ENCODE measurements at places on chromosomes 12 and 14.

- DNase-seq: no peak
- H3K27ac ChIP-seq: no peak overlapping the region
- peaks cover 37% of the 10 kb centered on the region for H3K4me1 ChIP-seq
Measured at GRCh38 chr14:32933629-32934072, 5.0 kb upstream of the NPAS3 start.

- H3K36me3 ChIP-seq: no peaks in the 10 kb centered on the region
- H3K27me3 ChIP-seq: no peaks in the 10 kb centered on the region
Measured at GRCh38 chr12:114311974-114312373, 94.0 kb downstream of the TBX5 start.

GRCh38 chr14:49863487-49864281 is 11.1 kb upstream of the NEMF start:
- H3K36me3 ChIP-seq: no peaks in the 10 kb centered on the region
- no peak for DNase-seq
- no peaks in the 10 kb centered on the region for H3K27me3 ChIP-seq
- H3K4me3 ChIP-seq: peak overlapping the region; percentile 83

DNA sequence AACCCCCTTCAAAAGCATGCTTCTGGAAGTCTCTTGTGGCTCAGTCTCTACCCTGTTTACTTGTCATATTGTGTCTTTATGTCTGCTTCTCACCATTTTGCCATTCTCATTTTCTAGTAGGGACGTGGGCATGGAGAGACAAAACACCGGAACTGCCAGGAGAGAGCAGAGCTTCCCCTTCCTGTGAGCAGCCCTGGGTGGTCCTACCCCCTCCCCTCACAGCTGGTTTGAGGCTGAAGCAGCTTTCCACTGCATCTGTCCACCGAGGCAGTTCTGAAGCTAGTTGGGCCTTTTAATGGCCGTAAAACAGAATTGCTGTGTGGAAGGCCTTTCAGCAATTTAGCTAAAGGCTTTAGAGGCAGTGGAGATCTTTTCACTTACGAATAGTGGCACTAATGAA is 77.0 kb downstream of the PELI2 start:
- no peak overlapping the region for H3K4me3 ChIP-seq
- H3K36me3 ChIP-seq: no peaks in the 10 kb centered on the region
- no peak overlapping the region for H3K27ac ChIP-seq

DNA sequence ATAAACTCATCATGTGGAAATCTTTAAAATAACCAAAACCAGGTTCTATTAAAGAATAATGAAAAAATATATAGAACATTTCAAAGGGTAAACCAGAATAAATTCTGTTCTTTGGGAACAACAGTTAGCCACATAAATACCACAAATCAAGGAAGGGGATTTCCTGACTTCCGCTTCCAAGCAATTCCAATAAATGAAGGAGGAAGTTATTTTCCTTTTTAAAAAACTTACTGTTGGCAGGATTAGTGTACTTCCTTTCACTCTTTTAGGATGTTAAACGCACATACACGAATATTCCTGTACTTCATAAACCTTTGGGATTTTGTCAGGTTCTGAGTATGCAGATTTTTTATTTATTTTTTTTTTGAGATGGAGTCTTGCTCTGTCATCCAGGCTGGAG is 13.7 kb upstream of the LIMA1 start:
- no peaks in the 10 kb centered on the region for H3K27me3 ChIP-seq
- H3K27ac ChIP-seq: peak overlapping the region; percentile 73
- no peak for DNase-seq

DNA sequence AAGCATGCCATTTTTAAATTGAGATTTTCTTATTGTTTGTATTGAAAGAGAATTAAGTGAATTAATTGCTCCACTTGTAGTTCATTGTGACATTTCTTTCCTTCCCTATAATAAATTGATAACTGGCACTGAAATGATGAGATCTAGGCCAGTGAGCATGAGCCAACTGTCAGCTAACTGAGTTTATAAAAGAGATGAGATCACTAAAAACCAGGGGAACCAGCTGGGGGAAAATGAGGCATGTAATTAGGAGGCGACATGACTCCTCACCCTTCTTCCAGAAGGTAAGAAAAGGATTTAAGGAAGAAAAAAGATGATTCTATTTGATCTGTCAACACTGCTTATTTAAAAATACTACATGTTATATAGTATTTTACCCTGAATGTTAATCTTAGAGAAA is 104.5 kb upstream of the DNM1L start:
- H3K27ac ChIP-seq: no peak overlapping the region
- H3K4me3 ChIP-seq: no peak overlapping the region
- H3K36me3 ChIP-seq: peaks cover 23% of the 10 kb centered on the region
- no peak for DNase-seq
- H3K27me3 ChIP-seq: no peaks in the 10 kb centered on the region

DNA sequence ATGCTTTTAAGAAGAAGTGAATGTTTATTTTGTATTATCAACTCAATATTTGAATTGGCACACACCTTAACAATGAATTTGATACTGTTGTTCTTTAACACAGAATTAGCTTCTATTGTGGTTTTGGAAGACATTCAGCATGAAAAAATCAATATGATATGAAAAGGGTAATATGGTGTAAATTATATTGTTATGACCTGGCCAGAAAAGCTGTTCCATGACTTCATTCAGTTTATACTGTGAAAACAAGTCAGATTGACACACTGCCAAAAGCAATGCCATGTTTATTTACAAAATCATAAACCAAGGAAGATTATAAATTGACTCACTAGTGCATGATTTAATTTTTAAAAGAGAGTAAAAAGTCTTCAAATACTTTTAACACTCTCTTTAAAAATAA is 851.4 kb upstream of the SEL1L start:
- H3K4me3 ChIP-seq: no peak overlapping the region
- no peak overlapping the region for H3K27ac ChIP-seq
- no peaks in the 10 kb centered on the region for H3K36me3 ChIP-seq
- DNase-seq: no peak
- H3K27me3 ChIP-seq: no peaks in the 10 kb centered on the region

DNA sequence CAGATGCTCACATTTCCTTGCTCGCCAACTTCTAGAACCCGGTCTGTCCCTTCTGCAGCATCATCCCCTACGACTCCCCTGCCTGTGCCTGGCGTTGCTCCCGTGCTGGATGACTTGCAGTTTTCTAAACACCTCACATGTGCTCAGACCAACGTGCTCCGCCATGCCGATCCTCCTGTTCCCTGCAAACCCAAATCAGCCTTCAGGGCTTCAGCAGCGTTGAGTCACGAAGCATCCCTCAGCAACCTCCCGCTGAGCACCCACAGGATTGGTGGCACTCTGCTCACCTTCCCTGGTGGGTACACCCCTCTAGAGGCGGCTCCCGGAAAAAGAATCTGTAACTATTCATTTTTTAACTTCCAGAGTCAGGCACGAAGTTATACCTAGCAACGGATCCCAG is 2.8 kb upstream of the PIWIL1 start:
- DNase-seq: no peak
- no peaks in the 10 kb centered on the region for H3K4me1 ChIP-seq
- no peak overlapping the region for H3K27ac ChIP-seq
- peaks cover 5% of the 10 kb centered on the region for H3K27me3 ChIP-seq

- H3K27me3 ChIP-seq: peaks cover 7% of the 10 kb centered on the region
- DNase-seq: no peak
- peak overlapping the region; percentile 45 for H3K27ac ChIP-seq
- H3K4me3 ChIP-seq: no peak overlapping the region
- H3K4me1 ChIP-seq: no peaks in the 10 kb centered on the region
Measured at GRCh38 chr12:107590814-107591375, 94.7 kb upstream of the PWP1 start.

DNA sequence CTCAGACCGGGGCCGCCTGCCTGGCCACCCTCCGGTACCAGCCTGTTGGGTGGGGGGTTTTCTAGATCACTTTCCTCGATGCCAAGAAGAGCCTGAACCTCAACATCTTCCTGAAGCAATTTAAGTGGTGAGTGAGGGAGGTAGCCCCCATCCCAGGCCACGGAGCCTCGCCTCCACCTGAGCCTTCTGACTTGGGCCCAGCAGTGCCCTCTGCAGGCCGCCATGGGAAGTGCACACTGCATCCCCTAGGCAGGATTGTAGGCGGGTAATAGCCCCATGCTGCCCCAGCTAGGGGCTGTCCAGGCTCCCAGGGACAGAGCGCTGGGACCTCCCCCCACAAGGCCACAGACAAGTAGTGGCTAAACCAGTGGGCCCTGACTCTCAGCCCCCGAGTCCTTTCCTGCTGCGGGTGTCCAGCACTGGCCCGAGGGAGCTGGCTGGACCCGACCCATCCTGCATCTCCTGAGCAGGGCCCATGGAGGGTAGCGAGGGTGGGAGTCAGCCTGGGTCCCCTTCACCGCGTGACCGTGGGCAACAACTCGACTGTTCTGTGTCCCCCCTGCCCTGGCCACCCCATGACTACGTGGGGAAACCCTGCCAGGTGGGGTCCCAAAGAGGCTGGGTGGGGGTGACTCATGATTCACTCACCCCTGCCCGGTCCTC is 15.3 kb upstream of the ADSS1 start:
- no peaks in the 10 kb centered on the region for H3K27me3 ChIP-seq
- H3K4me3 ChIP-seq: no peak overlapping the region

GRCh38 chr14:101108579-101109346 is 205.2 kb upstream of the RTL1 start:
- DNase-seq: no peak
- no peak overlapping the region for H3K27ac ChIP-seq
- H3K4me1 ChIP-seq: no peaks in the 10 kb centered on the region

GRCh38 chr14:64221391-64222003 is 72.7 kb downstream of the ESR2 start:
- H3K4me1 ChIP-seq: peaks cover 58% of the 10 kb centered on the region
- no peak for DNase-seq
- H3K27ac ChIP-seq: peak overlapping the region; percentile 70
- no peaks in the 10 kb centered on the region for H3K27me3 ChIP-seq
- H3K36me3 ChIP-seq: peaks cover 100% of the 10 kb centered on the region
